ENCODE measurements at places on chromosomes 2 and 18.

DNA sequence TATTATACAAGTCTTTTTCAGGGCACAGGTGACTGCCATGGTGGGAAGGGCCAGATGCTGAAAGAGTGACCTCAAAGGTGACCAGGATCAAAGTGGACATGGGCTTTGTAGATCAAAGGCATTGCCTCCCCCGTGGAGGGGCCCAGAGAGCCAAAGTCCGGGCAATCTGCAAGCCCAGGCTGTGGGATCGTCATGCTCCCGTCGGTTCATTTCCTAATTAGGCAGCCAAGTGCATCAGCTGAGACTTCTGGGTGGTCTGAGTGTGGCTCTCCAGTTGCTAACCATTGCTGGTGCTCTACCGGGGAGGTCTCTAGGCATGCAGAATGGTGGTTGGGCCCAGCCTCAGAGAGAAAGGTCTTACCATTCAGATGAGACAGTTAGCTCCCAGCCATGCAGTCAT, 61.6 kb downstream of the TRIB2 start:
- H3K4me1 ChIP-seq, result peaks cover 6% of the 10 kb centered on the region
- DNase-seq, result no peak

DNA sequence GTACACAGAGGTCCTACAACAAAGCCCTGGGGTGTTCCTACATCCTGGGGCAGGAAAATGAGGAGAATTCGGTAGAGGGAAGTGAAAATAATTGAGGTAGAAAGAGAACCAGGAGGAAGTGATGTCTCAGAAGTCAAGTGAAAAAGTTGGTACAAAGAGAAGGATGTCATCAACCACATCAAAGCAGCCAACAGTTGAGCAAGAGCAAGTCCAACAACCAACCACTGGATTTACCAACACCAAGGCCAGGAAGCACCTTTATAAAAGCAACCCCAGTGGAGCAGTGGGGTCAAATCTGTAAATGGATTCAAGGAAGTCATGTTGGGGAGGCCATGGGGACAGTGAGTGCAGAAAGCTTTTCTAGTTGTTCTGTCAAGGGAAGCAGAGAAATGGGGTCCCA, 360.4 kb downstream of the ZNF516 start:
- H3K27ac ChIP-seq, result no peak overlapping the region
- no peak overlapping the region for H3K4me3 ChIP-seq
- H3K27me3 ChIP-seq, result no peaks in the 10 kb centered on the region
- H3K4me1 ChIP-seq, result no peaks in the 10 kb centered on the region

GRCh38 chr2:64196963-64197362, 52.7 kb upstream of the PELI1 start:
- no peak for DNase-seq
- H3K4me1 ChIP-seq, result no peaks in the 10 kb centered on the region
- peaks cover 2% of the 10 kb centered on the region for H3K36me3 ChIP-seq
- no peak overlapping the region for H3K27ac ChIP-seq
- peaks cover 11% of the 10 kb centered on the region for H3K27me3 ChIP-seq

GRCh38 chr18:53101536-53102105, 761.6 kb downstream of the DCC start:
- no peak overlapping the region for H3K27ac ChIP-seq
- no peaks in the 10 kb centered on the region for H3K4me1 ChIP-seq
- no peaks in the 10 kb centered on the region for H3K36me3 ChIP-seq
- H3K27me3 ChIP-seq, result no peaks in the 10 kb centered on the region
- DNase-seq, result no peak
- no peak overlapping the region for H3K4me3 ChIP-seq

- peaks cover 27% of the 10 kb centered on the region for H3K4me1 ChIP-seq
- peaks cover 2% of the 10 kb centered on the region for H3K36me3 ChIP-seq
- H3K4me3 ChIP-seq, result no peak overlapping the region
These were observed 163.5 kb downstream of the UXS1 start for GRCh38 chr2:106030287-106031268.

GRCh38 chr2:74267068-74267467, 68.7 kb downstream of the MTHFD2 start:
- H3K36me3 ChIP-seq, result peaks cover 7% of the 10 kb centered on the region
- H3K4me3 ChIP-seq, result peak overlapping the region; percentile 18
- peaks cover 8% of the 10 kb centered on the region for H3K4me1 ChIP-seq
- DNase-seq, result no peak
- H3K27me3 ChIP-seq, result no peaks in the 10 kb centered on the region

DNA sequence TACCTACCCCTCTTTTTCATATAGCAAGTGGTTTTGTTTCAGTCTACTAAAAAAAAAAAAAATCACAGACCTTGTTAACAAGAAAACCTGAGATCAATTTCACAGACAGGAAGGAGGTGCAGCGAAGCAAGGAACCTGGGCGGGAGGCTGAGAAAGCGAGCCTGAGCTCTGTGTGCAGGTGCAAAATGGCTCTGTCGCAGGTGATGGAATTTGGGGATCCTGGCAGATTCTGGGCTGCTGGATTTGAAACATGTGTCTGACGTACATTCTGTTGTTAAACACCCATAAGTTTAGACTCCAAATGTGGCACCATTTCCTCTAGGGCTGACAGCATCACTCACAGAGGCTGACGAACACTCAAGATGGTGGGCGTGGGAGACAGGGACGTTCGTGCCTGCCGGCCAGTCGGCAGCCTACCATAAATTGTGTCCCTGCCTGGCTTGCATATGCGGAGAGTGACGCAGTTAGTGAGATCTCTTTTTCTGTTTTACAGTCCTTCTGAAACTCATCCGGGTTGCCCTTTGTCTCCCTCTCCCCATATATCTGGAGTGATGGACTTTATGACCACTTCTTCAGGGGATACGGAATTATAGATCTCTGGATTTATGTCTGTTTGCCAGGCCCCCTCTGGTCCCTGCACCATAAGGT, 8.8 kb upstream of the DDX1 start:
- H3K4me3 ChIP-seq, result no peak overlapping the region
- no peak overlapping the region for H3K27ac ChIP-seq
- no peak for DNase-seq

DNA sequence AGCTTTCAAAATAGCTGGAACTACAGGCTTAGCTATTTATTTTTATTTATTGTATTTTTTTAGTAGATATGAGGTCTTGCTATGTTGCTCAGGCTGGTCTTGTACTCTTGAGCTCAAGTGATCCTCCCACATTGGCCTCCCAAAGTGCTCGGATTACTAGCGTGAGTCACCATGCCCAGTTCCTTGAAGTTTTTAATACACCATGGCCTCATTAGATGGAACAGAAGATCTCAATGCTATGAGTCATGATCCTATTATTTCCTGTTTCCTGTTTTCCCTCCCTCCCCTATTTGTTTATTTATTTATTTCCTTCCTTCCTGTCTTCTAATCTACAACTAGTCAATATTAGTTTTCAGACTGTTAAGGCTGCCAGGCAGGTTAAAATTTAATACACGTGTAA, 309.0 kb downstream of the CMPK2 start:
- no peaks in the 10 kb centered on the region for H3K4me1 ChIP-seq
- no peaks in the 10 kb centered on the region for H3K36me3 ChIP-seq
- H3K27ac ChIP-seq, result no peak overlapping the region
- H3K4me3 ChIP-seq, result no peak overlapping the region

- H3K4me3 ChIP-seq, result no peak overlapping the region
- peaks cover 76% of the 10 kb centered on the region for H3K27me3 ChIP-seq
- DNase-seq, result no peak
- H3K4me1 ChIP-seq, result peaks cover 13% of the 10 kb centered on the region
These were observed 4.0 kb downstream of the SLC4A3 start for GRCh38 chr2:219631406-219631891.

- no peak for DNase-seq
- no peak overlapping the region for H3K4me3 ChIP-seq
- H3K27ac ChIP-seq, result no peak overlapping the region
- no peaks in the 10 kb centered on the region for H3K4me1 ChIP-seq
- no peaks in the 10 kb centered on the region for H3K27me3 ChIP-seq
- no peaks in the 10 kb centered on the region for H3K36me3 ChIP-seq
These were observed 46.5 kb upstream of the SESTD1 start for GRCh38 chr2:179311101-179311500.

- H3K27me3 ChIP-seq, result no peaks in the 10 kb centered on the region
- H3K4me1 ChIP-seq, result no peaks in the 10 kb centered on the region
- no peaks in the 10 kb centered on the region for H3K36me3 ChIP-seq
- H3K27ac ChIP-seq, result no peak overlapping the region
- DNase-seq, result no peak
These were observed 1355.5 kb downstream of the SUCLG1 start for GRCh38 chr2:83103613-83104012.

DNA sequence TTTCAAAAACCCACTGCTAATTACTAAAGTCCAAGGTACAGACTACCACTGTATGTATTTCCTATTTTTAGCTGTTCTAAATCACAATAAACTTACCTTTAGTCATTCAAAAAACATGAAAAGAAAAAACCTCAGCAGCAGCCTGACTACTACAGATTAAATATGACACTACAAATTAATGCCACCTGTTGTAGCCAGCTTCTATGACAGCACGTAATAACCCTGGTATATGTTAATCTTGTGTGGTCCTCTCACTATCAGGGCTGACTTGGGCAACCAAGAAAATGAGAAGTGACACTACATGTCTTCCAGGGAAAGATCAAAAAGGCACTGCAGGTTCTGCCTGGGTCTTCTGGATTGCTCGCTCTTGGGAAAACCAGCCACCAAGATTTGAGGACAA, 90.6 kb upstream of the FAM124B start:
- H3K4me3 ChIP-seq, result no peak overlapping the region
- DNase-seq, result no peak
- H3K27ac ChIP-seq, result peak overlapping the region; percentile 29
- peaks cover 41% of the 10 kb centered on the region for H3K4me1 ChIP-seq

GRCh38 chr2:204416236-204416635, 129.0 kb upstream of the PARD3B start:
- no peak overlapping the region for H3K27ac ChIP-seq
- H3K27me3 ChIP-seq, result peaks cover 14% of the 10 kb centered on the region
- H3K4me1 ChIP-seq, result no peaks in the 10 kb centered on the region
- no peak for DNase-seq

DNA sequence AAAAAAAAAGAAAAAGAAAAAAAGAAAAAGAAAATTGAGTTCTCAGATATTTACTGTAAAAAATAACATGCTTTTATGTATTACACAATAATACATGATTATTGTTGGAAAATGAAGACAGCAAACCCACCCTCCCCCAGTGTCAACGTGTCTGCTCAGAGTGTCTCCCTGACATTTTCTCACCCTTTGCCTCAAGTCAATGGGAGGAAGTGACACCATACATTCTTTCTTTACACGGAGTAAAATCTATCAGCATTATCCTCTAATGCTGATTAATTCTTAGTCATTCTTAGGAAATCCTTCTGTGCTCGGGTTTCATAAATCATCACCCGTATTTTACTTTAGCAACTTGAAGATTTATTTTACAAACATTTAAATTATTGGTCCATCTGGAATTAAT, 32.0 kb downstream of the CTAGE1 start:
- no peak for DNase-seq
- H3K27ac ChIP-seq, result no peak overlapping the region
- no peaks in the 10 kb centered on the region for H3K36me3 ChIP-seq

DNA sequence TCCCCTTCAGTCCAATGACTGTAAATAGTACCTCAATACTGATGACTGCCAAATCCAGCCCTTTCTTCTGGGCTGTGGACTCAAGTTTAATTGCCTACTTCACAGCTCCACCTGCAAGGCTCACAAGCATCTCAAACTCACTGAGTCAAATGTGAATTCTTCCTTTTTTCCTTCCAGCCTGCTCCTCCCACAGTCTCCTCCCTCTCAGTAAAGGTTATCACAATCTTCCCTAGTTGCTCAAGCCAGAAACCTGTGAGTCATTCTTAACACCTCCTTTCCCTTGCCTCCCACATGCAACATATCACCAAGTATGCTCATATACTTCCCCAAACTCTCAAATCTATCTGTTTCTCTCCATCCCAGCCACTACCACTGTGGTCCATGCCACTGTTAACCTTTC, 3.7 kb upstream of the MFSD6 start:
- H3K27me3 ChIP-seq, result no peaks in the 10 kb centered on the region
- H3K4me1 ChIP-seq, result peaks cover 2% of the 10 kb centered on the region
- H3K4me3 ChIP-seq, result no peak overlapping the region
- H3K36me3 ChIP-seq, result peaks cover 18% of the 10 kb centered on the region
- no peak overlapping the region for H3K27ac ChIP-seq
- DNase-seq, result no peak

DNA sequence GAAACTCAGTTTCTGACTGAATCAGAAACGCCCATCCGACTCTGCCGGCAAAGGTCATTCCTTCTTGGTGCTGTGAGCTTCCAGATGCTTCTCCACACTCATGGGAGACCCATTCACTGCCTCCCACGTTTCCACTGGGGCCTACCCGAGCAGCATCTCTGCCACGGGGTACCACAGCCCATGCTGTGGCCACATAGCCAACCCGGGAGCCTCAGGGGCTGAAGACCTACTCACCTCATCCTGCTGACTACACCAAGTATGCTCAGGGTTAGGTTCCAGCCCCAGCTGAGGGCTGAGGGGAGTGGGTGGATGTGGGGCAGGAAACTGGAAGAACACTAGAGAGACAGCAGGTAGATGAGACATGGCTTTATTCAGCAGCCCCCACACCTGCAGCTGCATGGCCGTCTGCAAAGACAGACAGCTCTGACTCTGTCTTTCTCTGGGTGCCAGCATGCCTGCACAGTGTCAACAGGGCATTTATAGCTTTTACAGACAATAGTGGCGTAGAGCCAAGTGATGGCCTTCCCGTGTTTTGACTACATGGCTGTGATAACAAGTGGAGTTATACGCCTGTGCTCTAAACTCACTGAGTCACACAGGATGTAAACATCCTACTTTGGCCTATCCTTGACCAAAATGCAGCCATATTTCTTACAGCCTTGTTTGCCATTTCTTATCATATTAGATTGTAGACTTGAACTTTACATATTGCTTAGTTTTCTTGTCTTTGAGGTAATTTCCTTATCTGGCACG, 16.5 kb upstream of the KLHL23 start:
- no peak overlapping the region for H3K27ac ChIP-seq
- no peak overlapping the region for H3K4me3 ChIP-seq
- H3K4me1 ChIP-seq, result no peaks in the 10 kb centered on the region
- no peaks in the 10 kb centered on the region for H3K36me3 ChIP-seq

DNA sequence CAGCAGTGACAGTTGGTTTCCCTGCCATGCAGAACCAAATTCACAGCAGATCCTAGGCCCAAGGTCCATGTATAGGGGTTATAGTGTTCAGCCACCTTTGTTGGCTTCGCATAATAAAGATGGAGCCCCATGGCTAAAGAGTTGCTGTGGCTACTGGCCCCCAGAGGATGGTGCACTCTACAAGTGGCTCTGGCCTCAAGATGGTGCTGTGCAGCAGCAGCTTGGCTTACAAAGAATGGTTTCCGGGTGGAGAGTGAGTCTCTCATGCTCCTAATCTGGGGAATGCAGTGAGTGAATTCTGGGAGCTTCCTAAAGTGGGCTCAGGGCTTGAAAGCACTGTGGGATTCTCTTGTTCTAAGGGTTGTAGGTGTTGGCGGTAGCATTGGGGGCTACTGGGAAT, 1199.7 kb downstream of the CNTNAP5 start:
- no peaks in the 10 kb centered on the region for H3K4me1 ChIP-seq
- H3K27ac ChIP-seq, result no peak overlapping the region
- H3K36me3 ChIP-seq, result no peaks in the 10 kb centered on the region
- no peak for DNase-seq
- no peak overlapping the region for H3K4me3 ChIP-seq
- no peaks in the 10 kb centered on the region for H3K27me3 ChIP-seq

Data from central memory CD8-positive, alpha-beta T cell (primary cell).